NCI-H2081 treated with DMSO at 0.1 percent for 48 hours (cell line): ENCODE measurements at places on chromosomes 12 and 14.

- DNase-seq: no peak
Measured at GRCh38 chr14:85728476-85729065, 198.6 kb downstream of the FLRT2 start.

- DNase-seq: no peak
Measured at GRCh38 chr14:35365130-35366055, 39.2 kb downstream of the NFKBIA start.

- no peak for DNase-seq
Measured at GRCh38 chr12:107655281-107656065, 30.1 kb upstream of the PWP1 start.

- no peak for DNase-seq
Measured at GRCh38 chr12:71664411-71665089, 449 bp downstream of the THAP2 start.

GRCh38 chr12:46244273-46244915 lies 24.4 kb downstream of the SLC38A1 start:
- DNase-seq: no peak

DNA sequence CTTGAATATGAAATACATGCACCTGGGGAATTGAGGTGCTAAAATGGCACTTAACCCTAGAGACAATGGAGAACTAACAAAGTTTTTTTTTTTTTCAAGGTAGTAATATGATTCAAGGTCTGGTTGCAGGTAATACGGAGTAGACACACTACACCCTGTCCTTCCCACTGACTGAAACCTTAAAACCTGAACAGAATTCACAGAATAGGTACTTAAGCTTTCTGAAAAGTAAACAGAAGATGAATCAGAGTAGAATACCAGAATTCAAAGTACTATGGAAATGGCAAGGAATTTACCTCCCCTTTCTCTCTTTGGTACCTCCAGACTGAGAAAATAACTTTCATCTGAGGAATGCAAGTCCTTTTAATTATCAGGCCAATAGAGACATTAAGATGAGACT lies 87.2 kb downstream of the PAPLN start:
- DNase-seq: no peak

GRCh38 chr14:34665785-34666435 lies 36.0 kb upstream of the SNX6 start:
- no peak for DNase-seq

DNA sequence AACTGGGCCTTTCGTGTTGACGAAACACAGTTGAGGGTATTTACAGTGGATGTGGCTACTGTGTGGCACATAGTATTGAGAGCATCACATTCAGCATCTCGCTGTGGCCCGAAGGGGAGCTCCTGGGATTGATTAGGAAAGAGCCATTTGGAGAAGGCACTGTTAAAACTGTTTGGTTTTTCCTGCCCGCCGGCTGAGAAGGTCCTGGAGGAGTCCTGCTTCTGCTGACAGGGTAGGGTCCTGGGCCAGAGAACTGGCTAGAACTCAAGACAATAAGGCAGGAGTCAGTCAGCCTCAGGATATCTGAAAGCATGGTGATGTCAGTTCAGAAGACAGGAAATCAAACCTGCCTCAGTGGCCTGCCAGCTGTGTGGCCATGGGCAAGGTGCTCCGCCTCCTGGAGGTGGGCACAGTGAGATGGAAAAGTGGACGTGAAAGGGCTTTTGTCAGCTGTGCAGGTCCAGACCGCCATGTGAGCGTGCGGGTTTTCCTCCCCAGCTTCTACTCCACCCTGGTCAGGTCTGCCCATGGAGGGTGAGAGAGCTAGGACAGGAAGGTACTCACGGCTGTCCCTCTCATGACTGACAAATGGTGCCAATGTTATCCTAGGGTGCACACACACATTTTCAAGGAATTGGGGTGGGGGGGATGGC lies 92.3 kb downstream of the NTF3 start:
- no peak for DNase-seq

DNA sequence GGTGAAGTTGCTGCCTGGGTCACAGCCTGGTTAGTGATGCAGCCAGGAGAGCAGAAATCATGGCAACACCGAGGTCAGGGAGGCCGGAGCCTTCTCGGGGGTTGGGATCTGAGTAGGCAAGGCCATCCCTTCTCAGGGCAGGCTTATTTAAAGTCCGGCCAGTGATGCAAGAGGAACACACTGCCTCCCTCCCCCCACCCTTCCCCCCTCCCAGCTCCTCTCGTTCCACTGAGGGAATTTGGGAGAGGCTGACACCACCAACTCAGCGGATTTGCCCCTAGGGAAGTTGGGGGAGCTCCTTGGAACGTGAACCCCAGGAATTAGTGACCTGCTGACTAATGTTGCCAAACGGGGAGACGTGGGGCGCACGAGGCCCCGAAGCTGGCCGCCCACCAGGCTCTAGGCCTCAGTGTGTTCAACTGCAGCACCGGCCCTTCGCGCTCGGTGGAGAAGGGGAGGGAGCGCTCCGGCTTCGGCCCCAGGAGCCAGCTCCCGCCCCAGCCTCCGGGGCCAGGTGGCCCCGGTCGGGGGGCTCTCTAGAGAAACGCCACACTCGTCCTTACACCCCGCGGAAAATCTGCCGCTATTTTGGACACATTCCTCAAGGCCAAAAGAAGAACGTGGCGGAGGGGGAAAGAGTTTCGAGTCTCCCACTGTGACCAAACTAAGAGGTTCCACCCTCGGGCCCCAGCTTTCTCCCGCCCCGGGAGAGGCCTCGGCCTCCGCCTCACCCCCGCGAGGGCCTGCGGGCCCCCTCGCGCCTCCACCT lies 1.6 kb downstream of the CTDSP2 start:
- DNase-seq: no peak

DNA sequence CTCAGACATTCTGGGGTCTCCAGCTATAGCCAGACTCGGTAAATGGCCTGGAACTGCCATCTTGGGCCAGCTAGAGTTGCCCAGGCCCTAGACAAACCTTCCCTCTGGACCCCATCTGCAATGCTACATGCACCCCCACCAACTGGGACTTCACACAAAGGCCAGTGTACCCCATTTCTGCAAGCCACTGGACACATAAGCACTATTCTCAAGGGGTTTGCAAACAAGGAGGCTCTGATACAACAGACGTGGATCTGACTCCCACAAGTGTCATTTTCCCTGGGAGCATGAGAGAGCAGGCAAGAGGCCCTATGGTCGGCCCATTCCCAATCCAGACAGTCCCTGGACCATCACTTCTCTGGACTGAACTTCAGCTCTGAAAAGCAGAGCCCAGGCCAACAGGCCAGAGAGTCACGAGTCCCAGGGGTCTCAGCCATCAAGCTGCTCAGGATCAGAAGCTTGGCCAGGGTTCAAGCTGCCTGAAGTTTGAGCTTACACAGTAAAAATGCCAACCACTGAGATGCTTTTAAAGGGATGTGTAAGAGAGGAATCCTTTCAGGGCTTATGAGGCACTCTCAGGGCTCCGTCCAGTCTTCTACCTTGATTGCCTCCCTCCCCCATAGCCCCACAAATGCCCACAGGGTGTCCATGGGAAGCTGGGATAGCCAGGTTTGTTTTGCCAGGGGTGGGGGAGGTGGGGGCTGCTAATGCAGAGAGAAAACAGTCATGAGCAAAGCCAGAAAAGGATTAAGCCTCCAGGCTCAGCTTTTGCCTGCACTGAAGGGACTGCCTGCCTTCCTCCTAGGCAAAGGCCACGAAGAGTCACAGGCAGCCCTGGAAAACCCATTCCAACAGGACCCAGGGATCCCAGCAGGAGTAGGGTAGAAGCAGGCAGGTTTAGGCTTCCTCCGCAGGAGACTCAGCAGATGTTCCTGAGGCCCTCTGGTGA lies 31.7 kb upstream of the PNMA1 start:
- no peak for DNase-seq

DNA sequence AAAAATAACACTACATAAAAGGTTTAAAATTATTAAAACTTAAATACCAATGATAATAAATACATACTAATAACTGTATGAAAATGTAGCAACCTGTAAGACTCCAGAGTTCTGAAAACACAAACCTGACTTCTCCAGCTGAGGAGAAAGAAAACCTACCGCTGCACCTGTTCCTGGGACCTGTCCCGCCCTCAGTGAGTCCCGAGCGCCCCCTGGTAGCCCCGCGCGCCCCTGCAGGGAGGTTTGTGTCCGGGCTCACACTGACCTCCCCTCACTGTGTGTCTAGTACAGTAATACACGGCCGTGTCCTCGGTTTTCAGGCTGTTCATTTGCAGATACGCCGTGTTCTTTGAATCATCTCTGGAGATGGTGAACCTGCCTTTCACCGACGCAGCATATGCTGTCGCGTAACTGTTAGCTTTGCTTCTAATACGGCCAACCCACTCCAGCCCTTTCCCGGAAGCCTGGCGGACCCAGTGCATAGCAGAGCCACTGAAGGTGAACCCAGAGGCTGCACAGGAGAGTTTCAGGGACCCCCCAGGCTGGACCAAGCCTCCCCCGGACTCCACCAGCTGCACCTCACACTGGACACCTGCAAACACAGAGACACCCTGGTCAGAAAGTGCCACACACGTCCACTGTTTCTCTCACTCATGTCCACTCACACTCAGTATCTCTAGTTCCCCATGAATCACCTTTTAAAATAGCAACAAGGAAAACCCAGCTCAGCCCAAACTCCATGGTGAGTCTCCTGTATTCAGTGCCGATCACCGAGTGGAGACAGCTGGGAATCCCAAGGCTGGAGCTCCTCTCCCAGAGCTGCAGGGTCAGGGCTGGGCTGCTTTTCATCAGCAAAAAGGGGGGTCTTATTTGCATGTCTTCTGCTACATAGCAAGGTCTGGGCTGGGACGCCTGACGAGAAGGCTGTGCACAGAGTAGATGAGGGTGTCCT lies 1276.3 kb downstream of the TMEM121 start:
- no peak for DNase-seq
